Stromal cell of bone marrow (primary cell): ENCODE measurements at places on chromosomes 5 and 9.

- DNase-seq, result no peak
Observed at GRCh38 chr5:27388755-27389154, 350.4 kb upstream of the CDH9 start.

DNA sequence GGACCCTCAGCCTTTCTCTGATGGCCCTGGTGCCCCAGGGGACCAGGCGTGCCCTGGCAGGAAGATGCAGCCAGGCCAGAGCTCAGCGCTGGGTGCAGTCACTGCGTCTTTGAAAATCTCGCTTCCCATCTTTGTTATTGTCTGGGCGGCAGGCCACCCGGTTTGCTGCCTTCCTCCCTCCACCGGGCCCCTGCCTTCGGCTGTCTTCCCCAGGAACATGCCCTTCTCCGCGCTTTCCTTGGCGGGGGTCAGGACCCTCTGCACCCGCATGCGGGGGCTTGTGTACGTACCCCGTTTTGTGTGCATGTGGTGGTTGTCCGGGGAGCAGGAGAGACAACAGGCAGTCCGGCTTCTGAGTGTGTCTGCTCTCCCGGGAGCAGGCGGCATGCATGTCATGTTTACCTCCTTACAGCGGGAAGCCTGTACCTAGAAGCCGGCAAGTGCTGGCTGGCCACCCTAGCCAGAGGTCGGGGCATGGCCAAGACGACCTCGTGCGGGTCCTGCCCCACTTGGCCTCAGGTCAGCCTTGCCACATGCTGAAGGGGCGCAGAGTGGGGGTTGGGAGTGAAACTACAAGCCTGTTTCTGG is 49.5 kb downstream of the DAB2IP start:
- no peak for DNase-seq

DNA sequence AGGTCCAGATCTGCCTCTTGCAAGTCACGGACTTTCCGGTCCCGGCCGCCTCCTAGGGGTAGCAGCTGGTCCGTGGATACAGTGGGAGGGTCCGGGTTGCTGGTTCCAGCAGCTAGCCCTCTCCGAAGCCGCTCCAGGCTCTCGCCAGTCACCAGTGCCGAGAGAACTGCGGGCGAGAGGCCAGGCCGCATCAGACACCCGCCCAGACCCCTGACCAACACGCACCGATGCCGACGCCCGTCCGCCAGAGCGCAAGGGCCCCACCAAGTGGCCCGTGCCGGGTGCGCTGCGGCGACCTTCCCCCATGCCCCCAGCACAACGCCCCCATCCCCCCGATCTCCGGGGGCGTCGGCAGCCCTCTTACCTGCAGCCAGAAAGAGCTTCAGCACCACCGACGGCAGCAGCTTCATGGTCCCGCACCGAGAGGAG is 470 bp downstream of the HBEGF start:
- no peak for DNase-seq

- peak; percentile 4 for DNase-seq
Observed at GRCh38 chr5:126723643-126724042, 53.3 kb upstream of the LMNB1 start.

DNA sequence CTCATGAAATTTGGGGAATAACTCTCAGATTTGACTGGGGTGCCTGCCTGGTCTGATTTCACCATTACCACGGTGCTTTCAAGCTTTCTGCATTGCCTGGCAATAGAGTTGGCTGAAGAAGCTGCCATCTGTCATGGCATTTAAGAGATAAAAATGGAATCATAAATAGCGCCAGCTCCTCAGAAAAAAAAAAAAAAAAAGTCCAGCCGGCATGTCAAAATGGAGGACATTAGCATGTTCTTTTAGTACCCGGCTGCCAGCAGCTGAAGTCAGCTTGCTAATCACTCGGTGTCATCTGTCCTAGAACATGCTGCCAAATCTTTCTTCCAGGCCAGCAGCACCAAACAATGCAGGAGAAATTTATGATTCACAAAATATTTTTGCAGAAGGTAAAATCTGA is 57.7 kb upstream of the CER1 start:
- DNase-seq, result no peak

GRCh38 chr5:104053353-104053649 is 490.7 kb upstream of the NUDT12 start:
- DNase-seq, result no peak

DNA sequence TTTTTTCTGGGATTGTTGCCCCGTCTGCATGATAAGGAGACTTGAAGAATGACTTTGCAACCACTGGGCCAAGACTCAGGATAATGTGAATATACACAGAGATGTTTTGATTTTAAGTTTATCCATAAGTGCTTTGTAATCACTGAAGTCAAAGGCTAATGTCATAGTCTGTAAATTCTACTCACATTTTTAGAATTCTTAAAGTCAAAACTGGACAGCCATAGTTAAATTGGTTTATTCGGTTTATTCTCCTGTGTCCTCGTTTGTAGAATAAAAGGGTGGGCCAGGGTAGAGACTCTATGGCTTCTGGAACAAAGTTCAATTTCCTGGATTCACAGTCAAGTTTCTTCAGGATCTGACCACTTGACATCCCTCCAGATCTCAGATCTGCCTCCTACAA is 327.7 kb upstream of the TNC start:
- no peak for DNase-seq

DNA sequence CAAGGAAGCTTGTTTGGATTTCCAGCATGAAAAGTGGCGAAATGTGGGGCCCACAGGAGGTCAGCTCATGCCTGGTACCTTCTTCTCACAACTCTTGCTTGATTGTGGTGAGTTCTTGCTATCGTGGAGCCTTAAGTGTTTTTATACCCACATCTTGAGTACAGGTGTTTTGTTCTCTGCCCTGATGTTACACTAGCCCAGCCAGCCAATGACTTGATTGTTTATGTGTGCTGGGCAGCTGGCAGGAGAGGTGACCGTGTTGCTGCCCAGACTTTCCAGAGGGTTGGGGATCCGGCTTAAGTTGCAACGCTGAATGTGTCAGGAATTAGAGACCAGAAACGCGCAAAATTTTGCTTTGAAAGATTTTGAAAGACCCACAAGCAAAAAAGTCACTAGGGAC is 24.0 kb upstream of the TPPP start:
- DNase-seq, result no peak
